ENCODE measurements at places on chromosomes 5 and 9. TPM values are rescaled to one million over a fixed set of nuclear protein-coding genes. Genes with fewer than 3 reads are reported as not detected.

LCN6 gene
- not detected for total RNA-seq

PIP5K1B gene
- not detected for total RNA-seq

CAMK4 gene
- 5.1 TPM for total RNA-seq

GIN1 gene
- total RNA-seq: 6.2 TPM

NIPBL gene
- 18.9 TPM for total RNA-seq

PDE6A gene
- not detected for total RNA-seq

DEPDC1B gene
- 13.6 TPM for total RNA-seq

TPM2 gene
- 870 TPM for total RNA-seq

PCDHGB3 gene
- 1.9 TPM for total RNA-seq

KIAA0825 gene
- 3.3 TPM for total RNA-seq

PCDHA13 gene
- total RNA-seq: under 0.01 TPM

RNF145 gene
- total RNA-seq: 68.4 TPM

ACOT12 gene
- total RNA-seq: under 0.01 TPM

C5orf63 gene
- 1.7 TPM for total RNA-seq

CDH18 gene
- under 0.01 TPM for total RNA-seq

CTXN3 gene
- total RNA-seq: not detected

FOXE1 gene
- total RNA-seq: under 0.01 TPM

CMBL gene
- total RNA-seq: 7.7 TPM

SH3GL2 gene
- total RNA-seq: under 0.01 TPM

FOXD4L5 gene
- total RNA-seq: under 0.01 TPM

INSL6 gene
- not detected for total RNA-seq

Measured in regular cardiac myocyte (primary cell).